ENCODE measurements at places on chromosomes 12 and 14.
A peak's percentile ranks its signal among the peaks of the same experiment; 100 is the strongest.

DNA sequence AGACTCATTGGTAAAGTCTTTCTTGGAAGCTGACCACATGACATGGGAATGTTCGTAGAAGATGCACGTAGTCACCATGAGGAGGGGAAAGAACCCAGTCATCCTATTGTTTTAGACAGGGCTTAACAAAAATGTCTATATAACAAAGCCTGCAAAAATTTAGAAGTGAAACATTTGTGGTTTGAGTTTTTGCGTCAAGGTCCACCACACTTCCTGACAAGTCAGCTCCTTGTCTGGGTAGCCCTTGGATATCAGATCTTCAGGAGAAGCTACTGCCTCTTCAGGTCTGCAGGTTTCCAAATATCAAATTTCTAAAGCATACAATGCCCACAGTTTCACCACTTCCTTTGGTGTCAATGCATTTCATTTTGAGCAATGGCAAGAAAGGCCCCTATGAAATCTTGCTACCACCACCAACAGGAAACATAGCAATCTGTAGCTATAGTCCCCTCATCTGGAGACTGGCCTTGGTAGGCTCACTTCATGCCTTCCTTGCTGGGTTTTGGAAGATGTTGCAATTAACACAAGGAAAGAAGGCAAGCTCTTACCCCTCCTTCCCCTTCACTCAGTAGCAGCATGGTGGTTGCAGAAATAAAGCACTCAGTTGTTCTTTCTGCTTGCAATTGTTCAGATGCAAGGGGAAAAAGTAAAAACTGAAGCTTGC is 235.2 kb downstream of the PCNX1 start:
- peak; percentile 42 for DNase-seq
- H3K4me3 ChIP-seq, result peak overlapping the region; percentile 64
- peak overlapping the region; percentile 94 for H3K27ac ChIP-seq
- peaks cover 58% of the 10 kb centered on the region for H3K4me1 ChIP-seq
- no peaks in the 10 kb centered on the region for H3K27me3 ChIP-seq
- H3K36me3 ChIP-seq, result no peaks in the 10 kb centered on the region

DNA sequence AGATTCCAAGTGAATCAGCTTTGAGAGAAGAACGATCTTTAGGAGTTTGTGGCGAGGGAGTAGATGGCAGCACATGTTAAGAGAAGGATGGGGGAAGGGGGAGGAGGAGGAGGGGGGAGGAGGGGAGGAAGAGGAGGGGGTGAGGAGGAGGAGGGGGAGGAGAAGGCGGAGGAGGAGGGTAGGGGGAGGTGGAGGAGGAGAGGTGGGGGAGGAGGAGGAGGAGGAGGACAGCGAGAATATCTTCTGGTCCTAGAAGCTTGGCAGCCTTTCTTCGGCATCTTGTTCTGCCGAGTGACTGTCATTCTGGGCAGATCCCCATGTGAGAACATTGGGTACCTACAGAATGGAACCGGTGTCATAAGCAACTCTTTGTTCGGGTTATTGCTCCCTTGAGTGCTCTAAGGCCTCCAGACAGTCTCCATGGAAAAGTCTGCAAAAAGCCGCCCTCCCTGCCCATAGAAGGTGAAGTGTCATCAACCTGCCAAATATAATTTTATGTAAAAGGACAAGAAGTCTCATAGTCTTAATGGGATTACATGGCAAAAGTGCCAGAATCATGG is 6.9 kb downstream of the RFC5 start:
- no peak overlapping the region for H3K27ac ChIP-seq
- no peaks in the 10 kb centered on the region for H3K27me3 ChIP-seq
- peaks cover 5% of the 10 kb centered on the region for H3K4me1 ChIP-seq
- no peak overlapping the region for H3K4me3 ChIP-seq

DNA sequence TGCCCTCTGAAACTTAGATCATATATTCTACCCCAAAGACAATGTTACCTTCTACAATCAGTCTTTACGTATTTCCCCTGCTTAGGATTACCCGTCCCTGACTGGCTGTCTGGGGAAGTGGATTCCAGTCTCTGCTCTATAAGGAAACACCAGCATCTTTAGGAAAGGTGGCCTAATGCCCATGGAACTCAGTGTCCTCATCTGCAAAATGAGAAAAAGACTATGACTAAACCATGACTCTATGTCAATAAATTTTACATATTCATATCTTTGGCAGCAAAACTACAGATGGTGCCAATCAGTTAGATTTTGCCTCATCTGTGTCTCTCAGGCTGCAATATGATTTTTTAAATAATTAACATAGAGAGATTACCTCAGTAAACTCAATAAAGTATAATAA is 133.8 kb downstream of the ITPR2 start:
- H3K36me3 ChIP-seq, result peaks cover 26% of the 10 kb centered on the region
- DNase-seq, result no peak
- H3K4me1 ChIP-seq, result peaks cover 9% of the 10 kb centered on the region
- H3K27ac ChIP-seq, result no peak overlapping the region
- peaks cover 2% of the 10 kb centered on the region for H3K27me3 ChIP-seq
- H3K4me3 ChIP-seq, result no peak overlapping the region

GRCh38 chr12:130320536-130320935 is 17.2 kb upstream of the PIWIL1 start:
- H3K36me3 ChIP-seq, result no peaks in the 10 kb centered on the region
- H3K27ac ChIP-seq, result no peak overlapping the region
- no peak for DNase-seq
- no peak overlapping the region for H3K4me3 ChIP-seq

DNA sequence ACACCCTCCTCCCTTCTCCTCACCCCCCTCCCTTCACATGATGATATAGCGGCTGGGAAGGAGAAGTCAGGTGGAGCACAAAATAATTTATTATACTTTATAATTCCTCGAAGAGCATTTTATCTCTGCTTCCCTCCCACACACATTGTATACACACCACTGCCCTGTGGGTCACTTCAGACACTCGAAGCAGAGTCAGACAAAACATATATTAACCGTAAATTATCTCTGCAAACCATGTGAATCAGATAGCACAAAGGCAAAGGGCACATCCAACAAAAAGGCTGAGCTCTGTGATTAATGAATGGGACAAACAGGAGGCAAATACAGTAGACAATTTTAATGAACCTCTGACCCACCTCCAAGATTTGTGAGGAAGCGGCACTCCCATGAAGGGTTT is 450.7 kb downstream of the GALC start:
- H3K4me3 ChIP-seq, result no peak overlapping the region
- no peaks in the 10 kb centered on the region for H3K36me3 ChIP-seq
- H3K27ac ChIP-seq, result no peak overlapping the region
- no peaks in the 10 kb centered on the region for H3K27me3 ChIP-seq

DNA sequence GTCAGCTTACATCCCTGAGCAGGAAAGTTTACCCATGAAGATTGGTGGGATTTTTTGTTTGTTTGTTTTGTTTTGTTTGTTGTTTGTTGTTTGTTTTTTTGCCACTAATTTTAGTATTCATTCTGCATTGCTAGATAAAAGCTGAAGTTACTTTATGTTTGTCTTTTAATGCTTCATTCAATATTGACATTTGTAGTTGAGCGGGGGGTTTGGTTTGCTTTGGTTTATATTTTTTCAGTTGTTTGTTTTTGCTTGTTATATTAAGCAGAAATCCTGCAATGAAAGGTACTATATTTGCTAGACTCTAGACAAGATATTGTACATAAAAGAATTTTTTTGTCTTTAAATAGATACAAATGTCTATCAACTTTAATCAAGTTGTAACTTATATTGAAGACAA is 37.6 kb downstream of the CD9 start:
- H3K36me3 ChIP-seq, result peaks cover 4% of the 10 kb centered on the region
- DNase-seq, result no peak
- no peaks in the 10 kb centered on the region for H3K4me1 ChIP-seq
- H3K4me3 ChIP-seq, result no peak overlapping the region

DNA sequence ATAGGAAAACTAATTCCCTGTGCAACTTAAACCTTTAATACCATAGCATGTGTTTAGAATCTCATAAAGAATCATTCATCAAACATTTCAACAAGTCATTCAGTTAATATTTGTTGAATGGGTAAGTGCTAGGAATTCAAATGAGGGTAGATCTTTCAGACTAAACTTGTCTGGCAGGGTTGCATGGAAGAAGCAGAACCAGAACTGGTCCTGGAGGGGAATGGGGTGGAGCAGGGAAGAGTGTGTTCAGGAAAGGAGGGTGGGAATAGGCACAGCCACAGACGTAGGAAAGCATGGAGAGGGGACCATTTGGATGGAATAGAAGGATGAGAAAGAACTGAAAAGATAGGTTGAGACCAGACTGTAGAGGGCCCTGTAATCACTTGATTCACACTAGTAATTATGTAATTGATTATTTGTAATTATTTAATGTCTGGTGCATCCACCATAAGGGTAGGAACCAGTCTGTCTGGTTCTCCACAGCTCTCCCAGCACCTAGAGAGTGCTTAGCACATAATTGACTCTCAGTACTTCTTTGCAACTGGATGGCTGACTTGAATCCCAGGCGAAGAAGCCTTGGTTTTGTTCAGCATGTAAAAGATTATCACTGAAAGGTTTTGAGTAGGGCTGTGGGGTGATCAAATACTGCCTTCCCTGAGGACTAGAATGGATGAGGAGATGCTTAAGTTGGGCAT is 3.0 kb upstream of the MAP3K9 start:
- H3K36me3 ChIP-seq, result no peaks in the 10 kb centered on the region
- H3K27ac ChIP-seq, result no peak overlapping the region
- DNase-seq, result no peak
- no peaks in the 10 kb centered on the region for H3K27me3 ChIP-seq
- H3K4me3 ChIP-seq, result no peak overlapping the region

All from activated T-helper 1 cell treated with anti-CD3 and anti-CD28 coated beads, Interleukin-12 subunit alpha, Interleukin-12 subunit beta, Interleukin-2, Interleukin-4 antibody, amounts not matched to agents 30 ng/mL and 10 ng/mL and 1 ng/mL, durations not matched to agents 14 hours and 24 hours and 36 hours (primary cell).